Ovary (tissue), 10 donors: ENCODE measurements at places on chromosomes 1 and 21. TPM values are rescaled to one million over a fixed set of nuclear protein-coding genes. Genes with fewer than 3 reads are reported as not detected.

ZBTB8A gene
- 4.5 TPM for polyA plus RNA-seq

FMO1 gene
- 3.8 TPM for polyA plus RNA-seq

NMNAT2 gene
- polyA plus RNA-seq, result 0.67 TPM

CYP4A11 gene
- polyA plus RNA-seq, result not detected

CR2 gene
- 0.08 TPM for polyA plus RNA-seq

WNT4 gene
- polyA plus RNA-seq, result 5.6 TPM

NFIA gene
- 23.5 TPM for polyA plus RNA-seq

CD48 gene
- polyA plus RNA-seq, result 17.6 TPM

USH2A gene
- 0.01 TPM for polyA plus RNA-seq

C8A gene
- not detected for polyA plus RNA-seq

SLC45A3 gene
- polyA plus RNA-seq, result 3.4 TPM

ATP6V1G3 gene
- polyA plus RNA-seq, result not detected

FLG2 gene
- polyA plus RNA-seq, result not detected

COL6A2 gene
- polyA plus RNA-seq, result 818 TPM

TAS1R3 gene
- 0.24 TPM for polyA plus RNA-seq

PIK3R3 gene
- polyA plus RNA-seq, result 6.5 TPM

IL20 gene
- polyA plus RNA-seq, result not detected

MAP3K6 gene
- polyA plus RNA-seq, result 5.1 TPM

AKR7A3 gene
- polyA plus RNA-seq, result 0.23 TPM

DCDC2B gene
- 0.05 TPM for polyA plus RNA-seq

KRTAP21-2 gene
- polyA plus RNA-seq, result not detected

LENEP gene
- not detected for polyA plus RNA-seq

HCN3 gene
- polyA plus RNA-seq, result 2.9 TPM

CHD5 gene
- polyA plus RNA-seq, result 0.12 TPM

CD1E gene
- polyA plus RNA-seq, result 2.5 TPM

S100A16 gene
- polyA plus RNA-seq, result 200 TPM

A3GALT2 gene
- polyA plus RNA-seq, result not detected

ATP1A2 gene
- 38.6 TPM for polyA plus RNA-seq

HAO2 gene
- not detected for polyA plus RNA-seq

DOCK7 gene
- 29.1 TPM for polyA plus RNA-seq

AKNAD1 gene
- 0.08 TPM for polyA plus RNA-seq

NBPF1 gene
- polyA plus RNA-seq, result 78.8 TPM

NUP133 gene
- 29.3 TPM for polyA plus RNA-seq

DNALI1 gene
- polyA plus RNA-seq, result 22.4 TPM

TRIM63 gene
- polyA plus RNA-seq, result 0.27 TPM

MEGF6 gene
- 12.0 TPM for polyA plus RNA-seq

CCDC27 gene
- polyA plus RNA-seq, result not detected

SYCP1 gene
- 0.13 TPM for polyA plus RNA-seq

PADI2 gene
- polyA plus RNA-seq, result 0.07 TPM

CLCA1 gene
- not detected for polyA plus RNA-seq

CRP gene
- not detected for polyA plus RNA-seq

ZNF648 gene
- 0.13 TPM for polyA plus RNA-seq

C1orf146 gene
- not detected for polyA plus RNA-seq

LEMD1 gene
- 0.90 TPM for polyA plus RNA-seq

AGT gene
- polyA plus RNA-seq, result 10.0 TPM

GJC2 gene
- 0.18 TPM for polyA plus RNA-seq
